ENCODE measurements at places on chromosomes 7 and 10. TPM values are rescaled to one million over a fixed set of nuclear protein-coding genes. Genes with fewer than 3 reads are reported as not detected.

- no peak for DNase-seq
These were observed 700.5 kb downstream of the GRID1 start for GRCh38 chr10:85666102-85666501.

SUN3 gene
- total RNA-seq, result not detected

SERPINE1 gene
- 14.7 TPM for total RNA-seq

- DNase-seq, result no peak
These were observed 64.4 kb downstream of the STK17A start for GRCh38 chr7:43647339-43647672.

DEPP1 gene
- total RNA-seq, result 155 TPM

DNA sequence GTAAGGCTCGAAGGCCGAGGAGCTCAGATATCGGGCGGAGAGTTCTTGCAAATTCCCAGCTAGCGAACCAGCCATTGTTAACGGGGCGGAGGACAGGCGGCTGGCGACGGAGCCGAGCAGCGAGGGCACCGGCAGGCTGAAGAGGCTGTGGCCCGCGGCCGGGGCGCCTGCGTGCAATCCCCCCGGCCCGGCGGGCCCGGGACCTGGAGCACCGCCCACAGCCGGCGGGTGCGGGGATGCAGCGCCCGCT, 4.1 kb downstream of the VAX1 start:
- no peak for DNase-seq

- no peak for DNase-seq
These were observed 239.6 kb downstream of the MAD1L1 start for GRCh38 chr7:1993031-1993695.

CPA5 gene
- total RNA-seq, result not detected

GRCh38 chr7:23607866-23608265, 10.7 kb downstream of the CCDC126 start:
- DNase-seq, result no peak

- no peak for DNase-seq
These were observed 3.3 kb upstream of the NODAL start for GRCh38 chr10:70444744-70445143.

DNA sequence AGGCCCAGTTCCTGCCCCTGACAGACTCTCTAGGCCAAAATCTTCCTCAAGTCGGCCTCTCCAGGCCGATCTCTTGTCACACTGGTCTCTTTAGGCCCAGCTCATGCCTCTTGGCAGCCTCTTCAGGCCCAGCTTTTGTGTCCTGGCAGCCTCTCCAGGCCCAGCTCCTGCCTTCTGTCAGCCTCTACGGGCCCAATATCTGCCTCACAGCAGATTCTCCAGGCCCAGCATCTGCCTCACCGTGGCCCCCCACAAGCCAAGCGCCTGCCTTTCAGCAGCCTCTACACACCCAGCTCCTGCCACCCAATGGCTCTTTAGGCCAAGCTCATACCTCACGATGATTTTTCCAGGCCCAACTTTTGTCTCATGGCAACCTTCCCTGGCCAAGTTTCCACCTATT, 33.0 kb upstream of the VKORC1L1 start:
- no peak for DNase-seq

- DNase-seq, result no peak
These were observed 580.6 kb downstream of the PHTF2 start for GRCh38 chr7:78379148-78379547.

ASB15 gene
- total RNA-seq, result not detected

- no peak for DNase-seq
These were observed 13.4 kb upstream of the FIS1 start for GRCh38 chr7:101258243-101258731.

SPDYE18 gene
- 1.2 TPM for total RNA-seq

DNA sequence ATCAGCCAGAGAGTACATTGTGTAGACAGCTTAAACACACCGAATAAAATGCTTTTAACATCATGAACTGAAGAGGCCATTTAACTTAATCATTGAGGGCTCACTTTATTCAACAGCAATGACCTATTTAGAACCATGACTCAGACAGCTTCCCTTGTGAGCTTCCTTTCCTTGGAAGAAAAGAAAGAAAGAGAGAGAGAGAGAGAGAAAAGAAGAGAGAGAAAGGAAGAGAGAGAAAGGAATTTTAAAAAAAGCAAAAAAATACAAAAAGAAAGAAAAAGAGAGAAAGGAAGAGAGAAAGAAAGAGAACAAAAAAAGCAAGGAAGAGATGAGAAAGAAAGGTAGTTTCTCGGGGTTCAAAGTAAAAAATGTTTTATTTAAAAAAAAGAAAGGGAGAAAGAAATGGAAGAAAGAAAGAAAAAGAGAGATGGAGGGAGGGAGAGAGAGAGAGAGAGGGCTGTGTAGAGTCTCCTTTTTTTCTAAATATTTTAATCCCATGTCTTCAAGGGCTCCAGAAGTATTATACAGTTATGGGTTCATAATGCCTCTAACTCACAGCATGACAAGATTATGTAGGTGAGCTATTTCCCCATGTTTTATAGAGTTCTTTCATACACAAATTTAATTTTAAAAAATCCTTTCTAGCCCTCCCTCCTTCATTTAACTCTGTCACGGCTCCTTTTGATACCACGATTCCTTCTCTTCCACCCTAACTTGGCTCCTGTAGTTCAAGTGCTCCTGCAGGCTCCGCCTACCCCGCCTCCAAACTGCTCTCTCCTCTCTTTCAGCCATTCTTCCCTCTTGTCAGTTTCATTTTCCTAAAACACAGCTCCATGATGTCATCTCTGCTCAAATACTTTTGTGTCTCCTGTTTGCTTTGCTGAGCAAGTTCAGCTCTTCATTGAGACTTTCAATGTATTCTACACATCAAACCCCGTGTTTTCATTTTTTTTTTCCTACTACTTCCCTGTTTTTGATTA, 85.5 kb downstream of the PRTFDC1 start:
- no peak for DNase-seq

DNA sequence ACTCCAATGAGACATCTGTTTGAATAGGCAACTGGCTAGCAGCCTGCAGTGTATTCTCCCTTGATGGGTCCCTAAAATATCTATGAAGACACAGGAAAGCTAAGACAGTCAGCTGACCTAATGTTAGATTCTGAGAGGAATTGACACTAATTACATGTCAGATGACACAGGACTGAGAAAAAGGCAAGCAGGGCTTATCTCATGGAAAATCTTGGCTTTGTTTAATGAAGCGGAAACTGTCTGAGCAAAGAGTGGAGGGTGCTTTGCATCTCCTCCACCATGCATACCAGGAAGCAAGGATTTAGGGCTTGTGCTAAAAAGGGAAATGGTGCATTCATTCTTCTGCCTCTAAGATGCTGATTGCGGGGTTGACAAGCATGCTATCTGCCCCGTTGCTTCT, 135.5 kb upstream of the GLI3 start:
- no peak for DNase-seq

ANKRD26 gene
- 8.8 TPM for total RNA-seq

DNA sequence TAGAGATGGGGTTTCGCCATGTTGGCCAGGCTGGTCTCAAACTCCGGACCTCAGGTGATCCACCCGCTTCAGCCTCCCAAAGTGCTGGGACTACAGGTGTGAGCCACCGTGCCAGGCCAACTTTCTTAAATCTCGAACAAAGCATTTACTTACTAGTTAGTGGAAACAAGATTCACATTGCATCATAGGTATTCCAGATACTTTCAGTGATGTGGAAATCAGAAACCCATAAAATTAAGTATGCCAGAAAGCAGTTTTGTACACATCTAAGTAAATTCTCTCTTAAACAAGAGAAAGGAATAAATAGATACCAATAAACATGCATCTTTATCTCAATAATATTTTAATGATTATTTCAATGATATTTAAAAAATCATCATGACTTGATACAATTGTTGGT, 75.5 kb downstream of the DGKI start:
- no peak for DNase-seq

- DNase-seq, result no peak
These were observed 243.9 kb downstream of the REEP3 start for GRCh38 chr10:63765126-63765525.

DNA sequence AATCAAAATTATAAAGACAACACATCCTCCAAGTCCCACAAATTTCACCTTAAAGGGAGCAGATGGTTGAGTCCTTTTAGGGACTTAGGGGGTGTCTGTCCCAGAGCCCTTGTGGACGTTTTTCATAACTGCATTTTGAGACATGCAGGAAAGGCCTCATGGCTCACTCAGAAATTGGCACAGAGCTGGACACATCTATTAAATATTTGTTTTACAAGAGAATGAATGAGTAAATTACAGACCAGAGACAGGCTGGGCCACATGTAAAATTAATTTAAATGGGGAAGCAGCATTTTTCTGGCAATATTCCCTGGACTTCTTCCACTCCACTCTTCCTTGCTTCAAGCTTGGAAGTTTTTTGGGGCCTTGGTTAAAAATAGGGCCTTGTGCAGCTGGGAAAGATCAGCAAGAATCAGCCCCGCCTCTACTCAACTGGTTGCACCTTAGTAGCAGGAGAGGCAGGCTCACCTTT, 20.0 kb downstream of the LAMB1 start:
- DNase-seq, result no peak

DNA sequence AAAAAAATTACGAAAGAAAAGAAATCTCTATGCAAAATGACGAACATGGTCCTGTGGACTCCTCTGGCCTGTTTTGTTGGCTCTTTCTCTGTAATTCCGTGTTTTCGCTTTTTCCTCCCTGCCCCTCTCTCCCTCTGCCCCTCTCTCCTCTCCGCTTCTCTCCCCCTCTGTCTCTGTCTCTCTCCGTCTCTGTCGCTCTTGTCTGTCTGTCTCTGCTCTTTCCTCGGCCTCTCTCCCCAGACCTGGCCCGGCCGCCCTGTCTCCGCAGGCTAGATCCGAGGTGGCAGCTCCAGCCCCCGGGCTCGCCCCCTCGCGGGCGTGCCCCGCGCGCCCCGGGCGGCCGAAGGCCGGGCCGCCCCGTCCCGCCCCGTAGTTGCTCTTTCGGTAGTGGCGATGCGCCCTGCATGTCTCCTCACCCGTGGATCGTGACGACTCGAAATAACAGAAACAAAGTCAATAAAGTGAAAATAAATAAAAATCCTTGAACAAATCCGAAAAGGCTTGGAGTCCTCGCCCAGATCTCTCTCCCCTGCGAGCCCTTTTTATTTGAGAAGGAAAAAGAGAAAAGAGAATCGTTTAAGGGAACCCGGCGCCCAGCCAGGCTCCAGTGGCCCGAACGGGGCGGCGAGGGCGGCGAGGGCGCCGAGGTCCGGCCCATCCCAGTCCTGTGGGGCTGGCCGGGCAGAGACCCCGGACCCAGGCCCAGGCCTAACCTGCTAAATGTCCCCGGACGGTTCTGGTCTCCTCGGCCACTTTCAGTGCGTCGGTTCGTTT, 83.5 kb upstream of the SLF2 start:
- DNase-seq, result no peak

DNA sequence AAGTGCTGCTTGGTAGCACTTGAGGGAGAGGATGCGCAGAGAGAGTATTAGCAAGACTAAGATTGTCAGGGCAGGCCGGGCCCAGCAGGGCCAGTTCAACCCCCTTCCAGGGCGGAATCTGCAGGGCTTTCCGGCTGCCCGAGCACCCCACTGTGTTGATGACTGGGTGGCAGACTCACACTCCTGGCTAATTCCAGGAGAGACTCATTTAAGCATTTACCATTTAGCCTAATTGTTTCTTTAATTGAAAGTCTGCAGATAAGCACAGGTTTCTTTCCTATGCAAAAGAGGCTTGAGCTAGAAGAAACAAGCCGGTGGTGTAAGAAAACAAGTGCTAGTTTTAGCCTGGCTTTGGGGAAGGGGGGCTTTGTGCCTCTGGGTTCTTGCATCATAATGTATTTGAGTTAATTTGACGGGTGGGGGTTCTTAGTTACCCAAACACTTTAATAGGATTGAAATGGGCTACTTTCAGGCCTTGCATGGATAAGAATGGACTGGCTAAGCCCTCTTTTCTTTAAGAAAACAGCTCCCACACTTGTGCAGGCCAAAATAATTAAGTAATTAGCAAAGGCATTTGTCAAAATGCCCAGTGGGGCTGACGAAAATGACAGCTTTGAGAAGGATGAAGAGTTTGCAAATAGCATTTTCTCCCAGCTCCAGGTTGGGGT, 201.3 kb downstream of the MYOF start:
- no peak for DNase-seq

- no peak for DNase-seq
These were observed 117.2 kb downstream of the PIP4K2A start for GRCh38 chr10:22597138-22597537.

DNA sequence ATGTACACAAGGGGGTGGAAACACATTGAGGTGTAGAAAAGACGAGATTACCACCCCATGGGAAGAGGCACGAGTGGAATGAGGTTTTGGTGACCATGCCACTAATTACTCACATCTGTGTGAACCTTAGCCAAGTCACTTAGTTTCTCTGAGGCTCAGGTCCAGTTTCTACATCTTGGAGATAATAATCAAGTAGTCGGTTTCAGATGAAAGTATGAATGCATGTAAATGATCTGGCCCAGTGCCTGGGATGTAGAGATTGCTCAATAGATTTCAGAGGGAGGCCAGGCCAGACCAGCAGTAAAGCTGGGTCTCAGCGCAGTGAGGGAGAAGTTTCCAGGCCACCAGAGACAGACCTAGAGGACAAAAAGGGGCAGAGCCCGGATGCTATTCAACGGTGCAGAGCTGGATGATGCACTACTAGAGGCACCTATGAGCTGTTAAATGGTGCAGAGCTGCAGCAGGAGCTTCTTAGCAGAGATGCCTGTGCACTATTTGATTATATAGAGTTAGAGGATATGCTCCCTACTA, 725.1 kb downstream of the GRID1 start:
- no peak for DNase-seq

GRCh38 chr7:2010551-2011265, 222.0 kb downstream of the MAD1L1 start:
- DNase-seq, result no peak

DNA sequence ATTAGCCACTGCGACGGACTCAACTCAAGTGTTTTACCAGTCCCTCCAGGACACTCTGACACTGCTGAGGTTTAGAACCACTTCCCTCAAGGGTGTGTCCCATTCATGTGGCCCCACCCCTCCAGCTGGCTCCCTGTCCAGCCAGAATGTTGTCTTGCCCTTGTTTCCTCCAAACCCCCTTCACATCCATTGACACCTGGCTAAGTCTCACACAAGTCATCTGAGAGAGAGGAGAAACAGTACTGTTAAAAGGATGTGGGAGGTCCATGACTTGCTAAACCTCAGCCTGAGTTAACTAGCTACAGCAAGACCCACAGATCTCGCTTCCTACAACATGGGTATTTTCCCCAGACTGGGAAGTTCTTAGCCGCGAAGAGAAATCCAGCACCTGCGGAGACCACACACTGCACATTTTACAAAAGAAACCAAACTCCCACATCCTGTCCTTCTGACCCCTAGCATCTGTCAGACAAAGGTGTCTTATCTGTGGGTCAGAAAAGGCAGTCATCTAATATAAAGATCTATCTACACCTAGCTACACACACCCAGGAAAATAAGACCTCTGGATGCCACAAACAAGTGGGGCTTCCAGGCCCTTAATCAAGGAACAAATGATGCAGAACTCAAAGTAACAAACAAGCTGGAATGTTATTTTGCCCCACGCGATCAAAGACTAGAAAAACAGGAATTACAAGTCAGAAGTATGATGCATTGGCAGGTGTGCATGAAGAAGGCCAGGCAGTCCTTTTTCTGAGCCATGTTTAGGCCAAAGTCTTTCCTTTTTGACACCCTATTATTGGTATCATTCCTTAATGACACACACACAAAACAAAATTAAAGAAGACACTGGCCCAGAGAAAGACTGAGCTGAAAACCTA, 13.9 kb downstream of the OSBPL3 start:
- DNase-seq, result no peak

DNMBP gene
- 31.9 TPM for total RNA-seq
